Mammary epithelial cell (primary cell): ENCODE measurements at places on chromosomes 3 and 15. TPM values are rescaled to one million over a fixed set of nuclear protein-coding genes. Genes with fewer than 3 reads are reported as not detected.

TLR9 gene
- not detected in 2 replicates for total RNA-seq

INSYN1 gene
- 1.3 TPM for total RNA-seq

IL5RA gene
- not detected for total RNA-seq

SIDT1 gene
- total RNA-seq, result not detected

CYP8B1 gene
- not detected in 2 replicates for total RNA-seq

TM4SF1 gene
- 246 TPM for total RNA-seq

CEP19 gene
- total RNA-seq, result 1.7 TPM

SECISBP2L gene
- total RNA-seq, result 30.3 TPM

ETV5 gene
- total RNA-seq, result 69.3 TPM

ADAMTS9 gene
- total RNA-seq, result 2.7 TPM

DENND6A gene
- 29.2 TPM for total RNA-seq

CCDC9B gene
- 109 and 164 TPM in 2 replicates for total RNA-seq

CHRM5 gene
- not detected in 2 replicates for total RNA-seq

IQCH gene
- total RNA-seq, result 8.8 TPM

TMEM45A gene
- total RNA-seq, result 39.2 TPM

IL17RE gene
- total RNA-seq, result 2.8 and 10.6 TPM in 2 replicates

LARP6 gene
- total RNA-seq, result 37.5 TPM

GOLGA8T gene
- total RNA-seq, result not detected in 2 replicates

STRIT1 gene
- total RNA-seq, result not detected

CKMT1A gene
- total RNA-seq, result 32.7 TPM

XPC gene
- 42.5 TPM for total RNA-seq

RFT1 gene
- 28.5 and 29.3 TPM in 2 replicates for total RNA-seq

DAZL gene
- total RNA-seq, result not detected

SAXO2 gene
- total RNA-seq, result 4.2 TPM

AGBL1 gene
- not detected for total RNA-seq

THPO gene
- total RNA-seq, result not detected in 2 replicates

KLHL25 gene
- total RNA-seq, result 7.7 and 7.8 TPM in 2 replicates

SMCO1 gene
- total RNA-seq, result not detected

IL20RB gene
- total RNA-seq, result 38.3 and 66.9 TPM in 2 replicates

ZBTB47 gene
- 21.8 TPM for total RNA-seq

TNIK gene
- total RNA-seq, result 7.5 TPM

CCR3 gene
- total RNA-seq, result 0.19 TPM in 1 of 2 replicates, not detected in the other
